Activated CD8-positive, alpha-beta memory T cell treated with anti-CD3 and anti-CD28 coated beads for 4 hours (primary cell): ENCODE measurements at places on chromosomes 3 and 15.

DNA sequence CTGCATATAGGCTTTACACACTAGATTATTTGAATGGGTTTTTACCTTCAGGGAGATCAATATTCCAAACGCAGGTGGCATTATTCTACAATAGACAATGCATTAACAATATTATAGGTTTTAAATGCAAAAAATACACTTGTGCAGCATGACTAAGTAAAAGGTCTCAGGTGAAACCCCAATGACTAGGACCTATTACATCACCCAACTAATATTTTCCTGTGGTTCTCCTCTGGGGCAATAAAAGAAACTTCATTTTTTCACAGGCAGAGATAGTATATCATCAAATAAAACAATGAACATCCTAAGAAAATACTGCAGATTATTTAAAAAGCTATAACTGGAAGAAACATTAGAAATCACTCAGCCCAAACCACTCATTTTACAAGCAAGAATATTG, 375.3 kb downstream of the ROBO1 start:
- DNase-seq = no peak

DNA sequence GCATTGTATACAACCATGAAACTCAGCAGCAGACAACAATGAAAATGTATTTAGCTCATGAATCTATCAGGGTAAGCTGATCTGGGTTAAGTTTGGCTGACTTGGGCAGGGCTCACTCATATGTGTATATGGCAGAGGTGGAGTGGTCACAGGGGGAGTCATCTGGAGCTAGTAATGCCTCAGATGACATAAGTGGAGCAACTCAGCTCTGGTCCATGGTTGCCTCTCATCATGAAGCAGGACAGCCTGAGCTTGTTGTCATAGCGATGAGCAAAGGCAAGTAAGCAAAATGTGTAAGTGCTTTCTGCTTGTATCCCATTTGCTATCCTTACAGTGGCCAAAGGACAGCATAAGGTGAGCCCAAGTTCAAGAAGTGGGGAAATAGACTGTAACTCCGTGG, 64.5 kb downstream of the ALCAM start:
- DNase-seq = no peak

DNA sequence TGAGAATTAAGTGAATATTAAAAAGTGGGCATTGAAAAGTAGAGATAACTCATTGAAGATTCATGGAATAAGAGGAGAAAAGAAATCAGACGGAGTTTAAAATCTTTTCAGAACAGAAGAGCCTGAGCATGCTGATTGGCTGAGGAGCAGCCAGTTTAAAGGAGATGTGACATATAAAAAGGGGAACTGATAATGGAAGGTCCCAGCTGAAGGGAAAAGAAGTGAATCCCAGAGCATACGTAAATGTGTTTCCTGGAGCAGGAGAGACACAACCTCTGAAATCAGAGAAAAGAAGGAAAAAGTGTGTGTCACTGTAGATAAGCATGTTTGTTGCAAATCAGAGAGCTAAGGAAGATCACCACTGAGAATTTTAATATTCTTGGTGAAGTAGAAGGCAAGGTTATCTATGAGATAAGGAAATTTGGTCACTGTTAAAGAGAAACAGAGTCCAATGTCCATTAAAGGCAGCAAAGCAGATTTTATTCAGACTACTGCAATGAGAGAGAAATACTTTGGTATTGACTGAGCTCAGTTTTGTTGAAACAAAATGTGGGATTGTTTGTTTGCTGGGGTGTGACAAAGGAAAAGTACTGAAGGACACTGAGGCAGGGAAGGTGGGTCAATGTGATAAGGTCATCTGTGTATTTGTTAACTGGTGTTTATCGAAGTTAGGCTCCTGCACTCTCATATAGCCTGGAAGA, 84.6 kb upstream of the WDR72 start:
- no peak for DNase-seq

DNA sequence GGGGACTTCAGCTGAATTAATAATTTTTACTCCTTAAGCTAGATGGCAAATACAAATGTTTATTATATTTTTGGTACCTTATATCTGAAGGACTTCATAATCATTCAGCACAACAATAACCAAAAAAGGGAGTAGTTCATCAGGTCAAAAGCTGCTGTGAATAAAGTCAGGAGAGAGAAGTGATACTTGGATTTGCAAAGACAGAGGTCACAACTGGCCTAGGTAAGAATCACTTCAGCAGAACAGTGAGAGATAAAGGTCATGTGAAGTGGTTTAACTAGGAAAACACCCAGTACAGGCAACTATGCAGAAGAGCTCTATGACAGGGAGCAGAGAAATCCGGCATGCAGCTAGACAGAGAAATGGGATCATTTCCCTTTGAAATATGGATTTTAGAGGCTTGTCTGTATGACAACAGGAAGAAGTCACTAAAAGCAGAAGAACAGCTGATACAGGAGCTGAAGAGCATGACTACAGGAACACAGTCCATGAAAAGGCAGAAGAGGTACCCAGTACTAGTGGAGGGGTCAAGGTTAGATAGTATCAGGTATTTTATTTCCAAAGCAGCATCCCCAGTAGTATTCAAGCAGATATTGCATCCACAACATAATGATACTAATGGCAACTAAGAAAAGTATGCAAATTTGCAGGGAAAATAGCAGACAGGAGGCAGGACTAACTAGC, 25.7 kb downstream of the ZMAT3 start:
- DNase-seq = no peak

- DNase-seq = no peak
These were observed 1074.8 kb upstream of the ALCAM start for GRCh38 chr3:104291878-104292277.

DNA sequence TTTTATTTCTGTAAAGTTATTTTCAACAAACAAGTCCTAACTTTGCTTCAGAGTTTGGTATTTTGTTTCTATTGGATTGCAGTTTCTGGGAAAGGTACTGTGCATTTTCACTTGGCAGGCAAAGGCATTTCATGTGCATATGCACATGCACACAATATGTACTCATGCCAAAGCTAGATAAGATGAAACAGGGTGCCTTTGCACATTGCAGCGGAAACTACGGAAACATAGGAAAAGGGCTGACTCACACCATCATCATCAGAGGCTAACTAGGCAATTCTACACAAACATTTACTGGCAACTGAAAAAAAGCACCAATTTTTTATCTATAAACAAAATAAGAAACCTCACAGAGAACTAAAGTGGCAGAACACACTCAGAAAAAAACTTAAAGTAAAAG, 550.6 kb upstream of the NECTIN3 start:
- DNase-seq = no peak

- DNase-seq = peak; percentile 39
These were observed 41.0 kb downstream of the ABHD2 start for GRCh38 chr15:89129123-89129815.

DNA sequence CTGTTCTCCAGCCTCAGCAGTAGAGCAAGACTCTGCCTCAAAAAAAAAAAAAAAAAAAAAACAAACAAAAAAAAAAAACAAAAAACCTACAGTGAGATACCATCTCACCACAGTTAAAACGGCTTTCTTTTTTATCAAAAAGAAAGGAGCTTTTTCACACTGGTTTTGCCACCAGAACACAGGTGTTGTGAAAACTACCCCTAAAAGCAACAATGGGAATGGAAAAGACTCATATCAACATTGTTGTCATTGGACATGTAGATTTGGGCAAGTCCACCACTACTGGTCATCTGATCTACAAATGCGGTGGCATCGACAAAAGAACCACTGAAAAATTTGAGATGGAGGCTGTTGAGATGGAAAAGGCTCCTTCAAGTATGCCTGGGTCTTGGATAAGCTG, 24.8 kb upstream of the SLC25A38 start:
- no peak for DNase-seq

DNA sequence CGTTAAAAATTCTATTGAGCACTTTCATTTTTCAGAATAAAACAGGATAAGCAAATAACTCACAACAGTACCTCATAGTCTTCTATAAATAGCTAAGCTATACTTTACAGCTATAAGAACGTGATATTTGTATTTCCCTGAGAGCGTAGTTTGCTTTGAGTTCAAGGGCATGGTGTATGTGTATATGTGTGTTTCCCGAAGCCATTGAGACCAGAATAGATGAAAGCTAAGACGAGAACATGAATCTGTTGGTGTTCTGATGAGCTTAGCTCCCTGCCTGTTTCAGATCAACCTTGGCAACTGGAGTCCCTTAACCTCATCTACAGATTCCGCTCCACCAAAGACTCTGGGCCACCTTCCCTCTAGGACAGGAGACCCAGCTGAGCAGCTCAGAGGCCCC, 59.5 kb upstream of the MCF2L2 start:
- no peak for DNase-seq

DNA sequence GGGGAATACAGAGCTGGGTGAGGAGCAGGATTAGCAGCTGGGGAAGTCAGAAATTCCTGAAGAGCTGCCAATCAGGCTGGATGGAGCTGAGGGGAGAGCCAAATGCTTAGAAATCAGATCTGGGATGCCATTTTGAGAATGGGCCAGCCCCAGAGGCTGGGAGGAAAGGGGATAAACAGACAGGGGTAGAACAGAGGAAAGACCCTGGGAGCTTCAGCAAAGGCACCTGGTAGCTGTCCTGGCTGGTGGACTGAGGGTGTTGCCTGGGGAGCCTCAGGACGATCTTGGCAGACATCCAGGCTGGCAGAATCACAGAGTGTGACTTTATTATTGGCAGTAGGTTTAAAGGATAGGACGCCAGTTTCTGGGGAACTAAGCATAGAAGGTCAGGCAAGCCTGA, 97.8 kb downstream of the SQOR start:
- DNase-seq = no peak

- DNase-seq = no peak
These were observed 76.6 kb downstream of the LRRFIP2 start for GRCh38 chr3:37097776-37098175.

- DNase-seq = no peak
These were observed 63.9 kb downstream of the PGPEP1L start for GRCh38 chr15:98943601-98944151.

- DNase-seq = no peak
These were observed 81.1 kb downstream of the BTD start for GRCh38 chr3:15682561-15683185.

GRCh38 chr15:80233581-80233980, 18.4 kb downstream of the CTXND1 start:
- no peak for DNase-seq

GRCh38 chr15:64341961-64342360, 14.0 kb downstream of the CSNK1G1 start:
- no peak for DNase-seq

DNA sequence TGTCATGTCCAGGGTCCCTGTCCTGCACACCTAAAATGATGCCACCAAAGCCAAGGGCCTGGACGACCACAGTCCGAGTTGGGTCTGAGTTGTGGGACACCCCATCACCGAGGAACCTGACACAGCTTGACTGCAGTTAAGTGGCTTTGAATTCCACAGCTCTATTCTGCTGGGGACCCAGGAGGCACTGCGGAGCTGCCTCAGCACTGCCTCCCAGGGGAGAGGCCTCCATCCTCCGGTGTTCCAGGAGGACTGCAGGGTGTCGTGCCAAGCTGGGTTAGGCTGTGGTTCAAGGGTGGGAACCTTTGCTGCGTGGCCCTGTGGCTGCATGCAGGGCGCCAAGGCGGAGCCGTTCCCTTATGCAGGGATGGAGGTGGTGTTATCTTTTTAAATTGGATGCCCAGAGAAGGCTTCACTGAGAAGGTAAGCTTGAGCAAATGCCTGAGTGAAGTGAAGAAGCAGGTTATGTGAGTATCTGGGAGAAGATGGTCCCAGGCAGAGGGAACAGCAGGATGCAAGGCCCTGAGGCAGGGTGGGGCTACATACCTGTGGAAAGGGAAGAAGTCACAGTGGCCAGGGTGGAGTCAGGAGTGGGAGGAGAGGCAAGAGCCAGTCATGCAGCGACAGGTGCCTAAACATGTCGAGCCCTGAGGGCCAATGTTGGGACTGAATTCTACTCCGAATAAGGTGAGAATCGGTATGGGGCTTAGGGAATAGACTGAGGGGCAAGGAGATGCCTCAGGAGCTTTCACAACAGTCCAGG, 144.8 kb downstream of the TPRA1 start:
- DNase-seq = no peak

DNA sequence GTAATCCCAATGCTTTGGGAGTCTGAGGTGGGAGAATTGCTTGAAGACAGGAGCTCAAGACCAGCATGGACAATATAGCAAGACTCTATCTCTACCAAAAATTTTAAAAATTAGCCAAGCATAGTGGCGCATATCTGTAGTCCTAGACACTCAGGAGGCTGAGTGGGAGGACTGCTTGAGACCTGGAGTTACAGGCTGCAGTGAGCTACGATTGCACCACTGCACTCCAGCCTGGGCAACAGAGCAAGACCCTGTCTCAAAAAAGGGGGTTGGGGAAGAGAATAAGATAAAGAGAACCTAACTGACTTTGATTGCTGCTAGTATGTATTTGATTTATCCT, 755 bp downstream of the CD200R1 start:
- DNase-seq = no peak

DNA sequence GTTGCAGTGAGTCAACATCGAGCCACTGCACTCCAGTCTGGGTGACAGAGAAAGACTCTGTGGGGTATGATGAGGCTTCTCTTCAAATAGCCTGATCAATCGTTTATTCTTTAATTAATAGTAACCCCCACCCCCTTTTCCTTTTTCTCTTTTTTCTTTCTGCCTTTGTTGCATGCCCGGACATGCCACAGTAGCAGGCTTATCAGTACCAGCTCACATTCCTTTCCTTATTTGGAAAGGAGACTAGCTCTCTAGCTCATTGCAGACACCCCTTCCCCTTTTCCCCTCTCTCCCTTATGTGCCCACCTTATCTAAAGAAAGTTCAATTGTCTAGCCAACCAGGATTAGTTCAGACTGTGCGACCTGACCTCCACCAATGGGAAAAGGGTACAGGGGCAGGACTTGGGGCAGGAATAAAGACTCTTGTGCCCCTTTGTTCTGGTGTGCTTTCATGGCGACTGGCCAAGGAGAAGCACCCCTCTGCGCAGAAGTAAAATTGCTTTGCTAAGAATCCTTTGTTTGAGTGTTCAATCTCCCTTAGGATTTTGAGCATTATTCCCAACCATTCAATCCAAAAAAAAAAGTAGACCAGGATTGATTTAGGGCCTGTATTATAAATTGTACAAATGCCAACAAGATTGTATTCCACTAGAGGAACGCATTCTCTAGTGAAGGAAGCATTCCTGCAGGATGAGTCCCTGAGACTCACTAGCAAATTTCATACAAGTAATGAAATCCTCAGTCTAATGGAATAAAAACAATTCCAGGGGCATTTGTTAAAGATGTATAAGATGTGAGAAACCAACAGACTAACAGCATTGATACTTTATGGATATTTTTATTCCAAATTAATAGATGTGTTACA, 95.8 kb upstream of the SNRPN start:
- DNase-seq = no peak
